NCI-H1436 treated with DMSO at 0.1 percent for 48 hours (cell line): ENCODE measurements at places on chromosomes 3 and 15.

DNA sequence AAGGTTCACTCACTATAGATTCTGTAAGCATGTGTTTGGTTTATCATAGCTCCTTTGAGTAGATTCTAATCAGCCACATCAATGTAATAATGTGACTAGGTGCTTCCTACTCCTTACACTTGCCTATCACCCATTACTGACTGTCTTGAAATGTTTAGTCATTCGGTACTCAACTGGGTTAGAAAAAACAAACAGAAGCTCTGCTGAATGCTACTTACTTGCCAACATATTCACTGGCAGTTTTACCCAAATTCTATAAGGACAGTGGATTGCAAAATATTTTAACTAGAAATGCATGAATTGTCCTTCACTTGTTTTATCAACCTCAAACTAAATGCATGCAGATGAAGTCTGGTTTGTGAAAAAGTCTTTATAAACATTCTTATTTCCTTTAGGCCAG is 352.1 kb upstream of the ALCAM start:
- DNase-seq: no peak

GRCh38 chr3:194123726-194124125 is 12.2 kb upstream of the HES1 start:
- DNase-seq: no peak

DNA sequence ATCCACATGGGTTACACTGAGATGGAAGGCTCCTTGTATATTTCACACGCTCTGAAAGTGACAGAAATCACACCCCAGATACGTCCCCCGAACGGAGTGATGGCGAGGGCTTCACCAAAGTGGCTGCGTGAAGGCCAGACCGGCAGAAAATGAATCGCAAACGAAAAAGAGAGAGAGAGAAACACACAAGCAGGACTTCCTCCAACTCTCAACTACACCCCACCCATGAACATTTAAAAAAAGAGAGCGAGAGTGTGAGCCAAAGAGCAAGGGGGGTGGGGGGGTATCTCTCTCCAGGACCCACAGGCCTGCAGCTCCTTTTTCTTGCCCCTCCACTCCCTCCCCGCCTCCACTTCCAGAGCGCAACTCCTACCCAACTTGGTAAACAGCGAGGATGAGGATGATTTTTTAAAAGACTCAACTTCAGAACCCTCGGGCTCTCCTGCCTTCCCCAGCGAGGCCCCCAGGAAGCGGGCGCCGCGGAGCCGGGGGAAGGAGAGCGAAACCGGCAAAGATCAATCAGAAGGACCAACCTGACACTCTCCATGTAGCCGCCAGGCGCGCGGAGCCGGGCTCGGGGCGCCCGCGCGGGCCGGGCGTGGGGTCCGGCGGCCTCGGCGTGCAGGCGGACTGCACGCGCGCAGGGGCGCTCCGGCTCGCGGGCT is 519.1 kb downstream of the FOXP1 start:
- no peak for DNase-seq

GRCh38 chr3:21920421-21920861 is 169.4 kb upstream of the ZNF385D start:
- no peak for DNase-seq

GRCh38 chr15:28993720-28994053 is 107.9 kb downstream of the APBA2 start:
- DNase-seq: no peak

DNA sequence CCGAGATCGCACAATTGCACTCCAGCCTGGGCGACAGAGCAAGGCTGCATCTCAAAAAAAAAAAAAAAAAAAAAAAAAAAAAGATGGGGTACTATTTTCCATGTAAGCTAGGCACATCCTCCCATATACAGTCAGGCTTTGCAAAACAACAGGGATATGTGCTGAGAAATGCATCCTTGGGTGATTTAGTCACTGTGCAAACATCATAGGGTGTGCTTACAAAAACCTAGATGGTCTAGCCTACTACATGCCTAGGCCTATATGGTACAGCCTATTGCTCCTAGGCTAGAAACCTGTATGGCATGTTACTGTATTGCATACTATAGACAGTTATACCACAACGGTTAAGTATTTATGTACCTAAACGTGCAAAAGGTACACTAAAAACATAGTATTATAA is 75.0 kb downstream of the TTBK2 start:
- no peak for DNase-seq

DNA sequence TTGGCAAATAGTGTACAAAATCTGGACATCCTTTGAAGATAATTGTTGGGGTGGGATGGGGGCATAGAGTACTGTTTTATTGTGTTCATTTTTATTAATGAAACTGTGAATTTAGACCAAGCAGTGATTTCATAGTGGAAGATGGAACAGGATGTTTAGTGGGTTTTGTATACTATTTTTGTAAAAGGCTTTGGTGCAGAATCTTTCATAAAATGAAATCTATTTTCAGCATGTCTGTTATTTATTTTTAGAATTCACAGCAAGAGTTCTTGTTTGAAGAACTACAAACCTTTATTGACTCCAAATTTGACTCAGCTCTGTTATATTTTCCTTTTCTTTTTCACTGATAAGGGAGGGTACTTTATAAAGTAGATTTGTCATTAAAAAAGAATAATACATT is 145.4 kb downstream of the AKAP13 start:
- no peak for DNase-seq

DNA sequence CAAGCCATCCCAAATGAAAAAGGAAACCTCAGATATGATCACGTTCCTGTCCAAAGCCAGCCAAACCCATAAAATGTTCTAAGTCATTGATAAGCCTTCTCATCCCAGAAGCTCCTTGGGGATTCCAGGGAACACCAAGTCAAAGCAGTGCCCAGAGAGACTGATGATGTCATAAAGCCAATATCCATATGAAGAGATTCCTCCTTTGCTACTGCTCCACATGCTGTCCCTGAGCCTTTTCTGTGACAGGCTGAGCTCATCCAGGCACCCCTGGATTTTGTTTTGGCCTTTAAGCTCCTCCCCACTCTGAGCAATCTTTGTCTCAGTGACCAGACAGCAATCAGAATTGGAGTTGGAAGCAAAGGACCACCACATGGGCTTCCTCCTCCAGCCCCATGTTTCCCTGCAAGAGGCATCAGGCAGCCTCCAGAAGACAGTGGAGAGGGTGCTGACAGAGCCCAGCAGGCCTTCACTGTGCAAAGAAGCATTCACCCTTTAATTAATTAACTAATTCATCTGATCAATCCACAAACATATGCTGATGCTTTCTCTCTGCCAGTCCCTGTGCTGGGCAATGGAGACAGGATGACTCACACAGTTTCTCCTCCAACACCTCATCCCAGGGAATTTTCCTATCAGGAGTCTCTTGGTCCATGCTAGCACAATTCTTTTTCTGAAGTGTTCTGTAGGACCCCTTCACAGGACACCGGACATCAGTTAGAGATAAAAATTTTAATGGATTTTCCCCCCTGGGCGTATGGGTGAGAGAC is 25.0 kb downstream of the MEX3B start:
- DNase-seq: no peak

GRCh38 chr3:120145542-120146285 is 51.5 kb upstream of the GSK3B start:
- no peak for DNase-seq

- DNase-seq: no peak
Measured at GRCh38 chr3:168989396-168989795, 674.1 kb downstream of the MECOM start.

DNA sequence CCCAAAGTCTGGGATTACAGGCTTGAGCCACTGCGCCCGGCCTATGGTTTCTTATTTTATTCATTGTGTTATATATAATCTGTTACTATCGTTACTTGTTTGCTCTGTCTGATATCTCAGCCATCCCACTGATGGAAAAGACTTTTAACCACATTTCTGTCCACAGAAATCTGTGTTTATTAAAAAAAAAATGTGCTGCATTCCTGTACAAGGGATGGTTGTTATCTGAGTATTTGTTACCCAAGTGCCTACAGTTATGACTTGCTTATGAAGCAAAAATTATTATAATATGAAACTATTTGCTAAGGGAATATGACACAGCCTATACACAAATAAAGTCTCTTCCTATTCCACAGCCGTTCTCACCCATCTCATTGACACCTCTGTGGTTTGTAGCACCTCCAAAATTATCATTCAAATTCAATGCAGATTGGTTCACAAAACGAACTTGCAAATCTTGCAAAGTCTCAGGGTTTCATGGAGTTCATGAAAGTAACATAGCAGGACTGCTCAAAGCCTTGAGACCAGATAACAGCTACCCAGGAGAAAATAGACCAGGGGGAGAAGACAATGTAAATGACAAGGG is 47.4 kb upstream of the UBE2E1 start:
- DNase-seq: no peak

DNA sequence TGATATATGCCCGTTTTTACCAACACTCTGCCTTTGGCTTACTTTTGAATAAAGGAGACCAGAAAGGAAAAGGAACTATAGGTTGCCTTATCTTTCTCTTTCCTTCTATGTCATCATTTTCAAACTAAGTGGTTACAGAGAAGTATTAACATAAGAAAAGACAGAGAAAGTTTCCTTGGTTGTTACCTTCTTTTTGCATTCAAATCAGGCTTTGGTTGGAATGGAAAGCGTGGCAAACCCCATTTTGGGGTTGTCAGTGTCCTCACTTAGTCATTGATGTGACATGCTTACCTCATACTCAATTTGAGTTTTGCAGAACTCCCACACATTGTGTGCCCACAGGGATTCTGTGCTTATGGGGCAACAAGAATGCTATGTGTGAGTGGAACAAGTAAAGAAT is 3.7 kb upstream of the THRB start:
- DNase-seq: no peak

DNA sequence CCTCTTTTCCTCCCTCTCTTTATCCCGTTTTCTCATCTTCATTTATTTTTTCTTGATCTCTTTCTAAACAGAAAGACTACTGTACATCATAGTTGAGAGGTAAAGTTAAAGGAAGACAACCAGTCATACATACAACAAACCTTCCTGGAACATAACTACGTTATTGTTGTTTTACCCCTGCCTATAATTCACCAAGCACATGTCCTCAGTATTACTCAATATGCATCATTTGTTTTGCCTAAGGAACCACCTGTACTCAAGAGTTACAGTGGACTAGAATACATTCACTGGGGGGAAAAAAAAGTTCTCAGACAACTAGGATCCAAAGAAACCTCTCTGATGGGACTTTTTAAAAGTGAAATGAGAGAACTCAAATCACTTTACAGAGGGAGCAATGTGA is 344.7 kb upstream of the RBMS3 start:
- DNase-seq: no peak

- no peak for DNase-seq
Measured at GRCh38 chr3:12286927-12287726, 1.7 kb upstream of the PPARG start.

DNA sequence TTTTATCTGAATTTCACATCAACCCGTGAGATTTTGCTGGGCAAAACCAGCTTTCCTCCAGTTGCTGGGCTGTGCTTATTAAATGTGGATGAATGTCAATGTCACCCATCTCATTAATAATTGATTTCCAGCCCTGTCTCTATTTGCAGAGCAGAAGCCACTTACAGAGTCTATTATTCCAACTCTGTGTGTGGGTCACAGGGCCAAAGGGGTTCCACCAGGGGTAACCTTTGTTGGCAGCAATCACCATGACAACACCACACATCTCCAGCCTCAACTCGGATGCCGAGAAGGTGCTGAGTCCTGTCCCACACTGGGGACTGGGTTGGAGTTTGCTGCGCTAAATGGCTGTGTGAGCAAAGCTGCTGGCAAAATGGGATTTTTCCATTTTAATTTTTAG is 51.1 kb upstream of the WNT5A start:
- no peak for DNase-seq

DNA sequence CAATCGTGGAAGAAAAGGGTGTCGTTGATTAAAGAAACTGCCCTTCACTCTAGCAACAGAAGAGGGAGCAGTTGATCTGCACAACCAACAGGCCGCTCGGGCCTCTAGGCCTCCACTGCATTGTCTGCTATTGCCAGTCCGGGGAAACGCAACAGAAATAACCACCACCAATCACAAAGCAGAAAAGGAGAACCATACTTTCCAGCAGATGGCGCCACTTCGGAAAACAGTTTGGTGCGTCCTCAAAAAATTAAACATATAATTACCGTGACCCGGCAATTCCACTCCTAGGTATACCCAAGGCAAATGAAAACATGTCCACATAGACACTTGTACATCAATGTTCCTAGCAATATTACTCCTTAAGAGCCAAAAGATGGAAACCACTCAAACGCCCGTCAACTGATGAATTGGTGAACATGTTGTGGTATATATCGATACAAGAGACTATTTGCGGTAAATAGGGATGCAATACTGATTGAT is 154.1 kb downstream of the TJP1 start:
- no peak for DNase-seq

DNA sequence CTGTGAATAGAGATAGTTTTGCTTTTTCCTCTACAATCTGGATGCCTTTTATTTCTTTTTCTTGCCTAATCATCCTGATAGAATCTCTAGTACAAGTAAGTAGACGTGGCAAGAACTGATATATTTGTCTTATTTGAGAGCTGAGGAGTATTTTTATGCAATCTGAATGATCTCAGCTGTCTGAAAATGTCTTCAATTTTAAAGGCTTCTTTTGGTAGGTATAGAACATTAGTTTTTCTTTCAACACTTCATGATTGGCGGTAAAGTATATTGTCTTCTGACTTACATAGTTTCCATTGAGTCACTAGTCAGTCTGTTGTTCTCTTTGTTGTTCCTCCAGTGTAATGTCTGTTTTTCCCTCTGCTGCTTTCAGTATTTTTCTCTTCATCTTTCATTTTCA is 31.3 kb downstream of the MGA start:
- no peak for DNase-seq
